Germinal center (tissue), 1 donor: ENCODE measurements at places on chromosomes 7 and 10.

DNA sequence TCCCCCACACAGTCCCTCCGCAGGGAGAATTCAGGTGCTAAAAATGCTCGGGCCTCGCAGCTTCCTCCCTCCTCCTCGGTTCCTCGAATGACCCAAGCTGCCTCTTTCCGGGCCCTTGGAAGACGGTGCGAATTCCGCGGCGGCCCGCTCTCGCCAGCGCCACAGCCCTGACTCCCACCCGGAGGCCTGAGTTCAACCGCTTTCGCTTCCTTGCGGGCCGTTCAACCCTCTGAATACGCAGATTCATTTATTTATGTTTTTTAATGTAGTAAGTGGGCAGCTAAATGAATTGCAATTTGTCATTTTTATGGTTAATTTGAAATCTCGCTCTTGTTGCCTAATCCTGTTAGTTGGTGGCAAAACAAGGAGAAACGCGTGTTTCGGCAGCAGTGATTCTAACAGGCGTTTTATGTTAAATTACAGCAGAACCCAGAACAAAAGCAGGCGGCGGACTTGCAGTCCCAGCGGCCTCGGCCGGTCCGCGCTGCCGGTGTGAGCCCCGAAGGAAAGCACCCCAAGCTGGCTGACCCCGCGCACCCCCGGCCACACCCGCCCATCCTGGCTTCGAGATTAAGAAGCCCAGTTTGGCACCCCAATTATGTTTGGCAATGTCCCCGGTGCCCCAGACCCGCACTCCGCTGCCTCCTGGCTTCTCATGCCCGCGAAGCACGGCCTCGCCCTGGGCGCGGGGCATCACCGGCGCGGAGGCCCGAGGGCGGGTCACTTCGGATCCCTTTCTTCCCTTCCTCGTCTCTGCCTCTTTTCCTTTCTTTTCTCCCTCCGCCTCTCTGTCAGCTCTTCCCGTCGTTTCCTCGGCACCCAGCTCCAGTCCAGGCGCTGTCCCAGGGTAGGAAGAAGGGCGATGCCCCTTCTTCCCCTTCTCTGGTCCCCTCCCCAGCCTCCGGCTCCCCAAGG lies 75.9 kb downstream of the INSIG1 start:
- no peak for DNase-seq

DNA sequence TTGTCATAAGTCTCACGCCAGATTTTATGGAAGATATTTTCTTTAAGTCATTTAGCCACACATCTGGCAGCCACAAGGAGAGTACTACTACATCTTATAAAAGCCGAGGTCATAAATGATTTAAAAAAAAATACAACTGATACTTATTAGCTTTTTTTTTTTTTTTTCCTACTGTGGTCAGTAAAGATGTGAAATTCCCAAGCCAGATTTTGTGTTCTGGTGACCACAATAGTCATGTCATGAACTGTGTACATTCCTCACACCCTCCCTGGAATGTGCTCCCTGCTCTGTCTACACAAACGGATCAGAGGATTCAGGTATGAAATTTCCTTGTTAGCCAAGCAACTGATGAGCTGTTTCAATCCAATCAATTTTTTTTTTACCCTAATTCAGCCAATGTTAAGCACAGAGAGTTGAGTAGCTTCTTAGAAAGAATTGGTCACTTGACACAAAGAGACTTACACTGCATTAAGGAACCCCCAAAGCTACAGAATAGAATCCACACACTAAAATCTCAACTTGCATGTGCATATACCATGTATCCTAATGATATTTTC lies 54.7 kb downstream of the CHRM2 start:
- no peak for DNase-seq

GRCh38 chr7:102974366-102975236 lies 61.8 kb downstream of the LRRC17 start:
- DNase-seq, result no peak

DNA sequence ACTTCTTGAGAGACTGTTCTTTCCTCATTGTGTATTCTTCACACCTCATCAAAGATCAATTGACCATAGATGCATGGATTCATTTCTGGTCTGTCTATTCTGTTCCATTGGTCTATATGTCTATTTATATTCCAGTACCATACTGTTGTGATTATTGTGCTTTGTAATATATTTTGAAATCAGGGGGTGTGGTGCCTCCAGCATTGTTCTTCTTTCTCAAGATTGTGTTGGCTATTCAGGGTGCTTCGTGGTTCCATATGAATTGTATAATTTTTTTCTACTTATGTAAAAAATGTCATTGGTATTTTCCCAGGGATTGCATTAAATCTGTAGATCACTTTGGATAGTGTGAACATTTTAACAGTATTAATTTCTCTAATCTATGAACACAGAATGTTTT lies 106.5 kb downstream of the EPC1 start:
- DNase-seq, result no peak

- DNase-seq, result no peak
Measured at GRCh38 chr7:154695836-154696235, 307.1 kb downstream of the PAXIP1 start.

DNA sequence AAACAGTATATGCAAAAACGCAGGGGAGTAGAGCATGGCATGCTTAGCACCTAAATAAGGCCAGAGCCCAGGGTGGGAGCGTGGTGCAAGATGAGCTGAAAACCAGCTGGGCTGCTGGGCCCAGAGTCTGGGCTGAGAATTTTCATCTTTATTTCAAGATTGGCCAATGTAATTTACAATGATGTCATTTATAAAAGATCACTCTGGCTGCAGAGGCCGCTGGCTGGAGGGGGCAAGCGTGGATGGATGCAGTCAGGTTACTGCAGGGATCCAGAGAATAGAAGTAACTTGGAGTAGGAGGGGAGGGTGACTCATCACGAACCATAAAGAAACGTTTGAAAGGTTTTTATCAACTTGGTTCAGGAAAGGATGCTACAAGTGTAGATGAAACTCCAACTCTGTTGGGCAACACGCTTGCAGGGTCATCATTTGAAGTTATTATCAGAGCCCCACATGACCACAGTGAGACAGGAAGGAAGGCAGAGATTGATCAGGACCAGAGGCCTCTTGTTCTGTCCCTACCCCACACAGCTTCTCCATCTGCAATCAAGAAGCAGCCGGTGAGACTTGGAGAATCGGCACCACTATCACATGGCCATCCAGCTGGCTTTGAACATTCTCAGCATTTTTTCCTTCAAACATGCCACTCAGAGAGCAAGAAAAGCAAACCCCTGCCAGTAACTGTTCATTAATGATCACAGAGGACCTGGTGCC lies 49.2 kb downstream of the ODAD2 start:
- no peak for DNase-seq

- DNase-seq, result no peak
Measured at GRCh38 chr7:83655951-83656556, 7.1 kb upstream of the SEMA3E start.

- DNase-seq, result peak; percentile 41
Measured at GRCh38 chr7:1144269-1144771, 15.7 kb downstream of the ZFAND2A start.

DNA sequence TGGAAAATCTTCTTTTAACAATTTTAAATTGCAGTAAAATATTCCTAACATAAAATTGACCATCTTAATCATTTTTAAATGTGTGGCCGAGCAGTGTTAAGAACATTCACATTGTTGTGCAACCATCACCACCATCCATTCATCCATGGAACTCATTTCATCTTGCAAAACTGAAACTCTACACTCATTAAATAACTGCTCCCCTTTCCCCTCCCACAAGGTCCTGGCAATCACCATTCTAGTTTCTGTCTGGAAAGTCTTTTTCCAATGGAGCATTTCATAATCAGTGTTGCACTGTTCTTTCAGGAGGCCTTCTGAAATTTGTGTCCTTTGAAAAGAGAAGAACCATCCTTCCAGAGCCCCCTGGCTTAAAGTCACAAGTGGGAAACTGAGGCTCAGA lies 233.1 kb downstream of the PLXNA4 start:
- no peak for DNase-seq

- DNase-seq, result no peak
Measured at GRCh38 chr7:92330835-92331438, 85.2 kb downstream of the ANKIB1 start.

- peak; percentile 8 for DNase-seq
Measured at GRCh38 chr10:93701866-93702209, 554 bp downstream of the FRA10AC1 start.

DNA sequence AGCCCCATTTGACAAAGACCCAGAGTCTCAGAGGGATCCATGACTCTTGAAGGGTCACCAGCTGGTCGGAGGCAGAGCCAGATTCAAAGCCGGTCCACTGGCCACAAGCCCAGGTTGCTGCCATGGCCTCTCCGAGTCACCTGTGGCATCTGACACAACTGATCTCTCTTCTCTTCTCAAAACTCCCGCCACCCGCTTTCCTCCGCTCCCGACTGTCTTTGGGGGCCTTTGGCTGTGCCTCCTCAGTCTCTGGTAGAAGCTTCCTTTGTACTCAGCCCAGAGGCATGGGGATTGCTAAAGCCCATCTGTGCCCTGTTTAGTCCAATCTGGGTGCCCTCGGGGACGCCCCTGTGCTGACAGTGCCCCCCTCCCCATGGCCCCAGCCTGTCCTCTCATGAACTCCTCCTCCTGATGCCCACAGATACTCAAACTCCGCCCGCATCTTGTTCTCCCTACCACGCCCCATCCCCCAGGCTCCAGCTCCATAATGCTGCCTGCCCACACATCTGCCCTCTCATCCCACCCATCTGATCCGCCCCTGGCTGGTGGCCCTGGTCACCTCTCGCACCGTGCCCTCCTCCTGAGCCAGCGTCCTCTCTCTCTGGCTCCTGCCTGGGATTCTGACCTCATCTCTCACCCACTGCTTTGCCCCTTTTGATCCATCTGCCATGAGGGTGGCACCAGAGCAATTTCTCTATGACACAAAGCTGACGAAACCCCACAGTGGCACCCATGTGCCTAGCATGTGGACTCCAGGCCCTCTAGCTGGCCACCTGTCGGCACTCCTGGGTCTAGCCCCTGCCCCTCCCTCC lies 150.6 kb downstream of the SLIT1 start:
- no peak for DNase-seq

DNA sequence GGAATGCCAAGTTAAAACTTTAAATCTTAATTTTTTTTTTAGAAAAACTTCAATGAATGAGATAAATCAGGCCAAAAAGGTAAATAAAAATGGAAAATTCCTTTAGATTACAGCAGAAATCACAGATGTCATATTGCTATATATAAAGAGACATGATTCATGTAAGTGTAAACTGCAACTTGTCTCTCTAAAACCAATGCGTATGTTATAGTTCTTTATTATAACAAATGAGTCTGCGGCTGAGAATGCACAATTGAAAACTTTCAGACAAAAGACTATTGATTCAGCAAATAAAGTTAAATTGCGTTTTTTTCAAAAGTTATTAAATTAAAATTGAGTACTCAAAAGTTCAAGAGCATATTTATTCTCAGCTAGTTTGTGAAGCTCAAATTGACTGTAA lies 425.3 kb downstream of the PARD3 start:
- no peak for DNase-seq

- DNase-seq, result peak; percentile 19
Measured at GRCh38 chr7:34133983-34134782, 228.8 kb downstream of the BMPER start.

DNA sequence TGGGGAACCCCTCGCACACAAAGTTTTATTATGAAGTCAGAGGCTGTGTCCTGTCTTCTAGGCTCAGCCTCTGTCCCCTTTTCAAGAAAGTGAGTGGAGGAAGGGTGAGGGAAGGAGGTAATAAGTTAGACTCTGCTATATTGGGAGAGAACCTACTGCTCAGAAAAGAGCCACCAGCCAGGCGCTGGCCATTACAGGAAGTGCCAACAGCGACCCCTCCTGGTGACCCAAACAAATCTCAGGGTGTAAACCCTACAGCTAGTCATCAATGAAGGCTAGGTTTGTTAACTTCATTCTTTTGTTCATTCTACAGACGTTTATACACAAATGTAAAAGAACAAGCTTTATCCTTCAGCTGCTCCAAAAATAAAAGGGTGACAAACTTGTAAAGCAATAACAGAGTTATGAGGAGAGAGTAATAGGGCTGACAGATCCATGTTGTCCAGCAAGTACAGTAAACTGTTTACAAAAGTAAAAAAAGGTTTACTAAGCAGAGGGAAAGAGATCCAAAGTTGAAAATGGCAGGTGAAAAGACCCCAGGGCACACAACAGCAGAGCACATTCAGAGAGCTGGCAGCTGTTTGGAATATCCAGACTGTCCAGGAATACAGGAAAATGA lies 82.7 kb downstream of the FAM204A start:
- DNase-seq, result peak; percentile 19

DNA sequence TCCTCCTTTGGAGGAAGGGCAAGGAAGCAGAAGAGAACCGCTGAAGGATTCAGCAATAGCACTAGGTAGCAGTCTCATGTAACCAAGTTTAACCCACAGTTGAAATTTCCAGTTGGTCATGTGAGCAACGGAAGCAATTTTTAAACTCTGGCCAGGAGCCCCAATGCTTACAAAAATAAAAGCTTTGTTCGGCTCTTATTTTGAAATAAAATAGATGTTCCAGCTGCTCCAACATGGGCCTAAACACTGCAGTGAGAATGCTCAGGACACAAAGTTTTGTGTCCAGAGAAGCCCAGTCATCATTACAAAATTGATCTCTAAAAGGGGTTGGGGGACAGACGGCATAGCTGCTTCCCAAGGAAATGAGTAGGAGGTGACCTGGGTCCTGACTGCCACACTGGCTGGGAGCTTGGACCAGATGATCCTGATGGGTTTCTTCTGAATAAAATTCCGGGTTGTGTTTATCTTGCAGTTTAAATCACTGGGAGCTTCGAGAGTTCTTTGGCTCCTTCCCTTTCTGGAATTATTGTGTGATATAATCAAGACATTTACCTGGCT lies 452 bp upstream of the TMEM140 start:
- no peak for DNase-seq
